HCT116 (cell line): ENCODE measurements at places on chromosomes 5 and 9. TPM values are rescaled to one million over a fixed set of nuclear protein-coding genes. Genes with fewer than 3 reads are reported as not detected.

GRCh38 chr9:13885258-13885657 lies 428.7 kb downstream of the NFIB start:
- DNase-seq: no peak

DNA sequence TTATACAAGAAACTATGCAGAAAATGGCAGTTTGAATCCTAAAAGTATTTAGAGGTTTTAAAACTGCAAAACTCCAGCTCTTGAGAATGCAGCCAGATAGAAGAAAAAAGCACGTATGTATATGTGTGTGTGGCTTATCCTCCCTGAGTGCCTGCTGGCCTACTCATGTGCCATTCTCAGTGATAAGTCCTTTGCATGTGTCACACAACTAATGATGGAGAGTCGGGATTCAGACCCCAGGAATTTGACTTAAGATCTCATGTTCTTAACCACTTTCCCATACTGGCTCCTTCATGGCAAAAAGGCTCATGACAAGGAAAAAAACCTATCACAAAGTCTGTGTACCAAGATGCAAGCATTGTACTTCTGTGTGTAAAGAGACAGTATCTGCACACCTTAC lies 26.6 kb downstream of the SMARCA2 start:
- no peak for DNase-seq

Gene HTR1A
- not detected for total RNA-seq

Gene PCDHGB1
- 0.15 TPM for total RNA-seq

Gene OBP2B
- not detected for total RNA-seq

Gene TBCA
- total RNA-seq: 317 TPM
